ENCODE measurements at places on chromosomes 3 and 15.

GRCh38 chr15:69790632-69791031 lies 307.1 kb downstream of the TLE3 start:
- DNase-seq = no peak

GRCh38 chr3:107661447-107662123 lies 138.8 kb downstream of the BBX start:
- no peak for DNase-seq

DNA sequence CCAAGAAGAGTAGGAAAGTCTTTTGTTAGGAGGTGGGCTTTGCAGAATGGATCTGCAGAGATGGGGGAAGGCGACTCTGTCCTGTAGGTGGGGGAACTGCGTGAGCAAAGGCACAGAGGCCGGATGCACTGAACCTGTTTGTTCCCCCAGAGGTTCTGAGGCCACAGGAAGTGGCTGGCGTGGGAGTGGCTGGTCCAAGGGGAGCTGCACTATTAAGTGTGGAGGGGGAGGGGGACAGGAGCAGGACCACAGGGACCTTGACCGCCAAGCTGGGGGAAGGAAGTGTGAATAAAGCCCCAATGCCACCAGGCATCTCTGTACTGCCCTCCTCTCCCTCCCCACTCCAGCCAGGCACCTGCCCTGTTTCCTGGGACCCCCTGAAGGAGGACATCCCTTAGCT lies 51.8 kb downstream of the CYP11A1 start:
- DNase-seq = no peak

- no peak for DNase-seq
Measured at GRCh38 chr3:142216321-142216720, 9.1 kb downstream of the GK5 start.

- no peak for DNase-seq
Measured at GRCh38 chr15:26372706-26373105, 400.2 kb downstream of the GABRB3 start.

GRCh38 chr15:25054943-25055342 lies 100.2 kb downstream of the SNRPN start:
- no peak for DNase-seq

GRCh38 chr15:45641374-45641781 lies 6.5 kb downstream of the SQOR start:
- no peak for DNase-seq

DNA sequence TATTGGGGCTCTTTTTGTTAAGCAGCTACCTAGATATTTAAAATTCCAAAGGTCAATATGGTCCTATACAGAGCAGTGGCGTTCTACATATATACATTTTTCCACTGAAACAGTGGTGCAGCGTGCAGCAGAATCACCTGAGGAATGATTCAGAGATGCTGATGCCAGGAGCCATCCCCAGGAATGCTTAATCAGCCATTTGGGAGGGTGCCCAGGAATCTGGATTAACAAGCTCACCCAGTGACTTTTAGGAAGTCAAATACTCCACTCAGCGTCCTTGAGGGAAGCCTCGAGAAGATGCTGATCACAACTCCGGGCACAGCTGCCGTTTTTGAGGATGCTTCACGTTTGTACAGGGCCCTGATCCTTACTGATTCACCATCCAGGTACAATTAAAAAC lies 82.6 kb upstream of the ARHGEF3 start:
- DNase-seq = no peak

- DNase-seq = no peak
Measured at GRCh38 chr15:63354821-63355650, 26.6 kb downstream of the CA12 start.

DNA sequence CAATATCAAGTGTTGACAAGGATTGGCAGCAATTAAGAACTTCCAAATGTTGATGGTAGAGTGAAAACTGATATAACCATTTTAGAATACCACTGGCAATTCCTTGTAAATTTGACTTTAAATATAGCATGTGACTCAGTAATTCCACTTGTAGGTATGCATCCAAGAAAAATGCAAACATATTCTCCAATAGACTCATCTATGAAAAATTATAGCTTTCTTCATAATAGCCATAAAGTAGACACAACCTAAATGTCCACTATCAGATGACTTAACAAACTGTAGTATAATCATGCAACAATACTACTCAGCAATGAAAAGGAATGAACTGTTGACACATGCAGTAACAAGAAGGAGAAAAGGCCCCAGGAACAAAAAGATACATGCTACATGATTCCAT lies 988.1 kb downstream of the FHIT start:
- DNase-seq = no peak

- no peak for DNase-seq
Measured at GRCh38 chr3:193119926-193120325, 121.1 kb upstream of the PLAAT1 start.

GRCh38 chr3:59392116-59392515 lies 342.3 kb upstream of the CFAP20DC start:
- DNase-seq = no peak

- no peak for DNase-seq
Measured at GRCh38 chr15:62732078-62732477, 310.5 kb upstream of the TPM1 start.

- no peak for DNase-seq
Measured at GRCh38 chr15:49062900-49063299, 16.7 kb upstream of the SECISBP2L start.

DNA sequence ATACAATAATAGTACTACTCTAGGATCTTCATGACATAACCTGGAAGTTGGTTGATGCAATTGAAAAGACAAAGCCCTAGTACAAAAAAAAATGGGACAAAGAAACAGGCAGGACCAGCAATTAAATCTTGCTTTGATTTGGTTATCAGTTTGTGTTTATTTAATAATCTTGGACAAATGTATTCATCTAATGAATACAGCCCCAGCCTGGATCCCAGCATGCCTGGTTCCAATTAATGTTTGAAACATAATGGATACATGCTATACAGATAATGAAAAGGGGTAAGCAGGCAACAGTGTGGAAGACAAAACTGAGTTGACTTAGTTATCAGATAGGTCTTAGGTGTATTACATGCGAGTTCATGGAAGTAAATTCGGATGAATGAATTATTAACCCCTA lies 29.6 kb upstream of the SATB1 start:
- DNase-seq = no peak

DNA sequence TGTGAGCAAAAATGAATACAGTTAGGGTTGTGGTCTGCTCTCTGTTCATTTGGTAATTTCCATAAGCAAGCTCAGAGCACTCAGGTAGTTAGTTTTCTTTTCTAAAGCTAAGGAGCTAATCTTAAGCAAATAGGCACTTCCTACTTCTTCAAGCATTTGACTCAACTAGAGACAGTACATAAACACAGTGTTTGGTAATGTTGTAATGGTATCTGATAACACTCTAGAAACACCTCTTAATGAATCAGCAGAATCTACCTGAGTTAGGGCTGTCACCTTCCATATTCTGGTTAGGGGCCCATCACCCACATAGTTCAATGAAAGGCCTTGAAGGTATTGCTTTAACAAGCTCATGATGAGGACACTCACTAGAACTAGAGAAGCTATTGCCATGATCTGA lies 83.1 kb downstream of the PLCH1 start:
- no peak for DNase-seq

- DNase-seq = no peak
Measured at GRCh38 chr15:89303986-89304385, 30.6 kb downstream of the POLG start.

DNA sequence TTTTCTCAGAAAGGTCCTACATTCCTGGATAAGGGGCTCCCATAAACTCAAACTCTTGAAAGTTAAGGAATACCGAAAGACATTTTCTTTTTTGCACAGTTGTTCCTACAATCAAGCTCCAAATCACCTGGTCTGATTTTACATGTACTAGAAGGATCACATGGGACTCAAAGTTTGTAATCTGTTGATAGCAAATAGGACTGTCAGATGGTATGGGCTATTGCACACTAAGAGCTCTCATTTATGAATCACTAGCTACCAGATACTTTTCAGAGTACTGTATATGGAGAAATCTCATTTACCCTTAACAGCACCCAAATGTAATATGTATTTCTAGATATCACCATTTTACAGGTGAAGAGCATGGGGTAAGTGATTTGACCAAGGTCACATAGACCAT lies 49.5 kb upstream of the CMSS1 start:
- DNase-seq = no peak

DNA sequence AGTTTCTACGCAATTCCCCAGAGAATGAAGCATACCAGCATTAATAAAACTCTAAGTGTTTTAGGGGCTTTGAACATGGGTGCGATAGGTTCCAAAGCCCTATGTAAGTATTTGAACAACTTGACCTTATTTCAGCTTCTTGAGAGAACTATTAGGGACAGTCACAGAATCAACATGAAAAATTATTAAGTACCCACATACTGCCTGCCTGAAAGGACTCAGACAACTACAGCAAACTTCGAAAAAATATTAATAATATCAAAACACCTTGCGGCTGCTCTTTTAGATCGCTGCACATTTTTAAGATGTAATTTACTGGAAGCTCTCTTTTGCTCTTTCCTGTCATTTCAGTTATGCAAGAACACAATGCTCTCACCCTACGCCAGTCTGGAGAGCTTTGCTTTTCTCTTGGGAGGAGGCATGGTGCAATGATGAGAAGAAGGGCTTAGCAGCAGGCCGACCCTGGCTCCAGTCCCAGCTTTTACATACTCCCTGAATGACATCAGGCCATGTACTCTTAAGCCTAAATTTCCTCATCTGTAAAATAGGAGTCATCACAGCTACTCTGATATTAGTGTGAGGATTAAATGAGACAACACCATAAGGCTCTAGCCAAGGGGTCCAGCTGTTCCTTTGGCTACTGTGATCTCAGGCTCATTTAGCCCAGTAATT lies 640.7 kb downstream of the FHIT start:
- no peak for DNase-seq

DNA sequence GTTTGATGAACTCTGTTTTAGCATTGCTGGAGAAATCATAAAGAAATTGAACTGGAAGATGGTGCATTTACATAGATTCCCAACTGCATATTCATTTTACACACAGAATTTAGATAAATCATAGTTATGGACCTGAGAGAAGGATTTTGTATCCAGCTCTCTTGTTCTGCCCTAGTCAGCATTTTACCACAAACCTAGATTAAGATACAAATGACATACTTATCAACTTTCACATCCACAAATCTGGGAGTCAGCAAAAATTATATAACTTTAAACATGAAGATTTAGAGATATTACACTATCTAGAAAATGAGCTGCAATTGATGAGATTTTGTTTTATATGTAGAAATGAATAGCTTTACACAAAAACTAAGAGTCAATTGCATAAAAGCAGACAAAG lies 632.8 kb downstream of the IGSF11 start:
- no peak for DNase-seq

DNA sequence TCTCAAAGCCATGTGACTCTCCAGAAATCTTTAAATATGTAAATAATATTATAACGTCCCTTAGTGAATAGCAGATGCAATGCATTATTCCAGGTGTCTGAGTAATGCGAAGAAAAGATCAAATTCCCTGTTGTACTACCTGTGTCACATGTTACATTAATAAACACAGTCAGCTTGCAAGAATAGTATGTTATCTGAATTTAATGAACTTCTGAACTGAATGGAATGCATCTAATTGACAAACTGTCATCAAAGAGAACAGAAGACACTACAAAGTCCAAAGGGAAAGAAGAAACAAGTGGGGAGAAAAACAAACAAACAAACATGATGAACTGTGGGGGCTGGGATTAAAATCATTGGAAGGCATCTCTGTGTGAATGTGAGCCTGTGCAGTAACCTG lies 508.8 kb downstream of the LPP start:
- DNase-seq = no peak

DNA sequence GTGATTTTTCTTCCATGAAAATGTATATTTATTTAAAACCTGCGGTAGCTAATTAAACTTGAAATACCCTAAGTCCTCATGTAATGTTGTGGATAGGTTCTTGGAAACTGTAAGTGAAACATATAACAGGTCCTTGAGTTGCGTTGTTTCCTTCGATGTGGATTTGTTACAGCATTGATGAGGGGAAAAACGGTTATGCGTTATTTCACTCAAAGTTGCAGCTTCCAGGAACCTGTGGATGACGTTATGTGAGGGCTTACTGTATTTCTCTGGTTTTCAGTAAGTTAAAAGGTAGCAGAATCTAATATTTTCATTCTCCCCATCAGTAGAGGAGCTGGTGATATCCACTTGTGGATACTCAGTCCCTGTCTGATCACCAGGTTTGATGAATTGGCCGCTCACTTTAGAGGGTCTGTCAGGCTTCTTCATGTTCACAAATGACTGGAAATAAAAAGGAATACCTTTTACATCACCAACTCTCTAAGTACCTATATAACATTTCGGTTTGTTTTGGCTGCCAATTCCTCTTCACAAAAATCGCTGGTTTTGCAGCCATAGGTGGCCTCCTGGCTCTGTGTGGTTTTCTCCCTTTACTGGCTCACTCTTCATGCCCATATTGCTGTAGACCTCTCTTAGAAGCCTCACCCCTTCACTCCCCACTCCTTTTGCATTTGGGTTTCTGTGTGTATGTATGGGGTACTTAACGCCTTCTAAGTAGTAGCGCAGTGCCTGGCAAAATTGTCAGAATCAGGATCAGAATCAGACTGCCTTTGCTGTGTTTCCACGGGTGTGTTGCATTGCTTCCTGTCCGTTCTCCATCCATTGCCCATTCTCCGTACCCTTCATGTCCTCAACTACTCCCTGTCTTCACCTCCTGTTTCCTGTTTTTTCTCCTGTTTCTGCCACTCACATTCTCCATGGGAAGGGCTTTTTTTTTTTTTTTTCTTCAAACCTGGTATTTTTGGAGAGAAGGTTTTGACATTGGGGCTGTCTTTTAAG lies 112.6 kb downstream of the FNDC3B start:
- no peak for DNase-seq

DNA sequence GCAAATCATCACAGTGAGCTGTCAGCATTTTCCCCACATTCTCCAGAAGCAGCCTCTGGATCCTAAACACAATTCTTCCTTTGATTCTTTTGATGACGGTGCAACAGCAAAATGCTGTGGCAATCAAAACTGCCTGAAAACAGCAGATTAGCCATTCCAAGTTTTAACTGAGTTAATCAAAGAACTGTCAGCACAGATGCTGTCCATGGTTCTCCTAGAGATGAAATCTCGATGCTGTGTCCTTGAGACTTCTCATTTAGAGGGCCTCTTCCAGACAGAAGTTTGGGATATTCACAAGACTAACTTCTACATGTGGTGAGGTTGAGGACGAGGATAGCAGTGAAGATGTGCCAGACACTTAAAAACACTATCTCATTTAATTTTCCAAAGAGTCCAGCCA lies 50.4 kb upstream of the GYG1 start:
- no peak for DNase-seq

DNA sequence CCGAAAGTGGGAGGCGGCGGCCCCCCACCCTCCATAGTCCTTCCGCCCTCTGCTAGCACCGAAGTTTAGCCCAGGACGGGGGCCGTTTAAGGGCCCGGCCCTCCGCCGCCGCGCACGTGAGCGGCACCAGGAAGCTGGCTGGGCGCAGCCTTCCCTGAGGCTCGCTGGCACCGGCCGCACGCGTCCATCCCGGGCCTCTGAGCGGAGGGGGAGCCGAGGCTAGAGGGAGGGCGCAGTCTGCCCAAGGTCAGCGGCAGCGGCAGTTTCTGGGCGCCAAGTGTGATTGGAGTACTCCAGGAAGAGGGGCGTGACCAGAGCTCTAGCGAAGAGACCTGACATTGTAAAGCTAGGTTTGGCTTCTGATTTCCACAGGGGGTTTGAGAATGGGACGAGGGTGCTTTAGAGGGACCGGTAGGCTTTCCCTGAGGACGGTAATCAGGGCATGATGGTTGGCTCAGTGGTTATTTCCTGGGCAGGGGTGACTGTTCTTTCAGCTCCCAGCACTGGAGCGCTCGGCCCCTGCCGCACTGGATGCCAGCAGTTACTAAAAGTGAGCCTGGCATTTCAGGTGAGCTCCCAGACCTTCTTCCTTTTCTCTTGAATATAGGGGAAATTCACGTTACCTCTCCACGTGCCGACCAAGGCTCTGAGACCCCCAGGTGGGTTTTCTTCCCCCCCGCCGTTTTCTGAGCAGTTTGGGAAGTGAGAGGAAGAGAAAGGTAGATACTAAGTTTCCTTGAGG lies 853 bp downstream of the TEX264 start:
- peak; percentile 26 for DNase-seq
